Right forelimb (tissue), 1 donor: ENCODE measurements at places on chromosomes 5 and 9.

GRCh38 chr9:7451062-7451461 lies 348.5 kb downstream of the DMAC1 start:
- DNase-seq: no peak

- no peak for DNase-seq
Observed at GRCh38 chr9:69019808-69020207, 5.9 kb upstream of the PRKACG start.

GRCh38 chr5:171703146-171703545 lies 82.5 kb upstream of the SMIM23 start:
- DNase-seq: no peak

GRCh38 chr9:84751921-84752320 lies 82.4 kb downstream of the NTRK2 start:
- DNase-seq: no peak

DNA sequence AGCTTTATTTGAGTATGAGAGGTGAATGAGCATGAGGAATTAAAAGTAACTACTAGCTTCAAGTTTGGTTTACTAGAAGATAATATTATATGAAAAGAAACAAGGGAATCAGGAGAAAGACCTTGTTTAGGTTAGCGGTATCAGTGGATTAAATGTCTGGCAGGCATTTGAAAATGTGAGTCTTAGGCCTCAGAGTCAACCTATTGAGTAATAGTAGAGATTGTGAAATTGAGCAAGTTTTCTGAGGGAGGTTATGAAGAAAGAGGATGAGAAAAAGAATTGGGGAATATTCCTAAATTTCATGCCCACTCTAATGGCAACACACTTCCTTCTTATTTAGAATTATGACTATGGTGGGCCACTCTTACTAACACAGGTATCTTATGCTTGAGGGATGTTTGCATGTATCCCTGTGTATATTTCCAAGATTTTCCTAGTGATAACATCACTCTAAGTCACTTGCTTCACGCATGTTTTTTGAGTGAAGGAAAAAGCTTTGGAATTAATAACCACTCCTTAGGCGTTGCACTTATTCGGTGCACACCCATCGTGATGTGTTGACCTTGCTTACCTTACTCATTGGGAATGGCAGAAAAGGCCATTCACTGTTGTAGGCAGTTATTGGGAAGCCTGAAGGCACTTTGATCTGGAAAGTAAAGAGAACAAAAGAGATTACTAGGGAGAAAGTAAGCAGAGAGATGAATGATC lies 8.2 kb upstream of the ELL2 start:
- DNase-seq: no peak

- DNase-seq: peak; percentile 59
Observed at GRCh38 chr9:125433461-125434011, 171.9 kb downstream of the GAPVD1 start.

- peak; percentile 77 for DNase-seq
Observed at GRCh38 chr5:151742870-151743294, 15.5 kb downstream of the ATOX1 start.

GRCh38 chr5:175728885-175729828 lies 71.3 kb downstream of the HRH2 start:
- no peak for DNase-seq

GRCh38 chr5:155605920-155606319 lies 592.4 kb downstream of the KIF4B start:
- no peak for DNase-seq

DNA sequence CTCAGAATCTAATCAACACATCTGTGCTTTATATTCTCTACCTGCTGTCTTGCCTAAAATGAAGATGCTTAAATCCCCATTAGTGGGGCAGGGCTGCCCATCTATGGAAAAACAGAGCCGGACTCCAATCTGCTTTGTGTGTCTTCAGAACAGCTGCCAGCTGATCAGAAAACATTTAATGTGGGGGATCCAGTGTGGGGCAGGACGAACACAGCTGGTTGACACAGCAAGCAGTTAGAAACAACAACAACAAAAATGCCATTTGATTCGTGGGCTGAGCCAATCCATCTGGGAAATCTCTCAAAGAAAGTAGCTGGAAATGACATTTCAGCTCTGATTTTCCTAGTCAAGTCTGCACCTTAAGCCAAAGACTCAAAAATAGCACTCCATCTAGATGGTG lies 99.8 kb downstream of the PPP2R2B start:
- no peak for DNase-seq

DNA sequence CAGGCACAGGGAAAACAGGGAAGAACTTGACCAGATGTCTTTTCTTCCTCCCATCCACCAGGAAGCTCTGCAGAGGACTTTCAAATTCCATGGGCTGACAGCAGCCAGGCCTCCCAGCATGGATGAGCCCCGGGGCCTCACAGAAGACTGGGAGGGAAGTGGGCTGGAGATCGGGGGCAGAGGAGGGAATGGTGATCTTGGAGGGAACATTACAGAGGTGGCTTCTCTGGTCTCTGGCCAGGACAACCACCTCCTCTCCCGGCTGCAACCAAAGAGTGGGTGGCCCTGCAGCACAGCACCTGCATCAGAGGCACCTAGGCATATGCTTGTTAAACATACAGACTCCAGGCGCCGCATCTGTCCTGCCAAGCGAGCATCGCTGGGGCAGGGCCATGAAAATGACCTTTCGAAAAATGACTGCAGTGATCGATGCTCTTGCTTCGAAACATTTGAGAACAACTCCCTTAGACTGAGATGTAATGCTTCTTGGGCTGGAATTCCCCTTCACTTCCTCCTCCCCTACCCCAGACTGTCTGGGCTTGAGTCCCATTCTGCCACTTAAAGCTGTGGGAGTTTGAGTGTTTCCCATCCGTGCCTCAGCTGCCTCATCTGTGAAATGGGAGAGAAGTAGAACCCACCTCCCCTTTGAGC lies 68.7 kb upstream of the UNC5A start:
- peak; percentile 31 for DNase-seq

- DNase-seq: no peak
Observed at GRCh38 chr9:101167490-101168134, 139.1 kb downstream of the PLPPR1 start.

DNA sequence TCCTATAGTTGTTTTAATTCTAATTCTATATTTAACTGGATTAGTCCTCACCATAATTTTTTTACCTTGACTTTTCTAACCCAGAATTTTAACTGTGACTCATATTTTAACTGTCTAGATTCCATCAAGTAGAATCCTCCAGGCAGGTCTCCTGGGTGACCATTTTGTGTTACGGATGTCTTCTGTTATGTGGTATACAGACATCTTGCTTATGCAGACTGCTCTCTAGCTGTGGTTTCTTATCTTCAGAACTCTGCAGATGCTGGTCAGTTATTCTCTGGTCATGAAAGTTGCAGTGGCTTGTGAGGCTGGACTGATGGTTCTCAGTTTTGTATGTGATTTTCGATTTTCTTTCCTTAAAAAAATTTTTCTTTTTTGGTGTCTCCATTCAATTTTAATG lies 139.4 kb downstream of the ATG10 start:
- no peak for DNase-seq

DNA sequence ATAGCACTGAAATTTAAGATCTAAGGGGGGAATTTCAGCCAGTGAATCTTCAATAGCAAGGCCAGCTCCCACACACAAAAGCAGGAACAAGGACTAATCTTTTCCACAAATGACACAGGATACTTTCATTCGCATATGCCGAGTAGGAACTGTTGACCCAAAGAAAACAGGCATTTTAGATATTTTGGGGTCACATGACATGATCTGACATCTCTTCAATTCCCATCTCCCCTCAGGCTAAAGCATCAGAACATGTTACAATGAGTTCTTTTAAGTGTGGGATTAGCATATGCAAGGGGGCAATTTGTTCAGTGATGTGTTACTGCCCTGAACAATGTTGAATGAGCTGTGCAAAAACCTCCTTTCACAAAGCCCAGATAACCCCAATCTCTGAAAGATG lies 68.2 kb downstream of the TLE1 start:
- no peak for DNase-seq

- DNase-seq: no peak
Observed at GRCh38 chr9:125145425-125145824, 2.1 kb upstream of the SCAI start.

GRCh38 chr9:87602933-87603643 lies 105.4 kb downstream of the DAPK1 start:
- no peak for DNase-seq

DNA sequence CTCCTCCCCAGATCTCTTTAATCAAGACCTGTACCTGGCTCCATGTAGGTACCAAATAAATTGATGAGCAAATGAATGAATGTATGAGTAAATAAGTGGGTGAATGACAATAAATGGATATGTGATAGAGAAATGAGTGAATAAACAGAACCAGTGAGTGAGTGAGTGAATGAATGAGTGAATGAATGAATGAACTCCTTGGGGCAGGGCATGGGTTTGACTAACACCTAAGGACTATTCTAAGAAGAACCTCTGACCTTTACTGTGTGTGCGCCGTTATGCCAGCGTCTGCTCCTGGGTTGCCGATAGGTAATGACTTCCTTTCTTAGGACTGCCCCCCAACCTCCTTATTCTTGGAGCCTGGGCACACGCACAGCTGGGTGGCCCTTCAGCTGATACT lies 1.8 kb upstream of the RPL26L1 start:
- DNase-seq: no peak

DNA sequence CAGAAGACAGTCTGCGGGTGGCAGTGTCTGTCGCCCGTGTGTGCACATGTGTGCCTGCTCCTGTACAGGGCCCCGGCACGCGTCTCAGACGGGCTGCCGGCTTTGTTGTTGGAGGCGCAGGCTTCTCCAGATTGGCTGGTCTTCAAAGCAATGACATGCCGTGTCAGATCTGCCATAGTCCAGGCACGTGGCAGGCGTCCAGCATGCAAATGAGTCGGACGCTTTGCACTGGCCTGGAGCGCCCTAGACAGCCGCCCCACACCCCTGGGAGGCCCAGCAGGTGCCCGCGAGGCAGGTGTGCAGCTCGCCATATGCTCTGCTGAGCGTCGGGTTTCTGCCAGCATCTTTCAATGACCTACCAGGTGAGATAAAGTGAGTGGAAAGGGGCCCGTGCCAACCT lies 71.5 kb downstream of the GADD45G start:
- DNase-seq: no peak

DNA sequence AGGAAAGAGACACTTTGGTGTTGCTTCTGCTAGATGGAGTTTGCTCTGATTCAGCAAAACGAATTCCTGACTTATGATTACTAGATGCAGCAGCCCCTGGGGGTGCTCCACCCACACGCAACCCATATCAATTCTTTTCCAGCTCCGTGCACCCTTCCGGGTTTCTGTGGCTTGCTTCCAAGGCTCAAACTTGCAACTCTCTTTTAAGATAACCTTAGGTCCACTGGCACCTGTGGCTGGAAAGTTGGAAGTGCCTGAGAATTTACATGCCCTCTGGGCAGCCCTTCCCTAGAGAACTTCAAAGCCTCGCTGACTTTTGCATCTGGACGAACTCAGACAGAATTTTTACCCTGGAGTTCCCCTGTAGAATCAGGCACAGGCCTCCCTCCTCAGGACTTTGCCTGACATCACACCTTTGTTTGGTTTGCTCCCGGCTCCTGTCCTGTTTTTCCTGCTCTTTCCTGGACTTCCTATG lies 224.9 kb downstream of the SNX18 start:
- DNase-seq: no peak

DNA sequence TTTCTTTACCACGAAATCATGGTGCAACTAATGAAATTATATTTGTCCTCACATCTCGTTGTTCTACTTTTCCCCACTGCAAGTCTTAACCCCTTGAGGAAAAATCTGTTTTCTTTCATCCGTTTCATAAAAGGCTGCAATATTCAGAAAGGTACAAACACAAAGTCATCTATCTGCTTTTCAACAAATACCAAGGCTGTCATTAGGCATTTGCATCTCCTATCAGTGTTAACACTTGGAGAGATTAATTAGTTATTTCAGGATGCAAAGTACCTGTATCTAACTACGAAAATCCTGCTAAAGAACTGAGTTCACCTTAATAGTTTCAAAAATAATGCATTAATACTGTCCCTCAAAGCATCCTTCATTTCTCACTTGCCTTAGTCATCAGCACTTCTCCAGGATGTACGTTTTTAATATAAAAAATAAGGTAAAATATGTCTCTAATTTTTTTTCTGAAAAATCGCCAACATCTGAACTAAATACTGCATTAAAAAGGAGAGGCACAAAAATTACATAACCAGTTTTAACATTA lies 1.8 kb downstream of the ARRDC3 start:
- no peak for DNase-seq

GRCh38 chr9:105333076-105333475 lies 88.6 kb downstream of the SLC44A1 start:
- DNase-seq: no peak

DNA sequence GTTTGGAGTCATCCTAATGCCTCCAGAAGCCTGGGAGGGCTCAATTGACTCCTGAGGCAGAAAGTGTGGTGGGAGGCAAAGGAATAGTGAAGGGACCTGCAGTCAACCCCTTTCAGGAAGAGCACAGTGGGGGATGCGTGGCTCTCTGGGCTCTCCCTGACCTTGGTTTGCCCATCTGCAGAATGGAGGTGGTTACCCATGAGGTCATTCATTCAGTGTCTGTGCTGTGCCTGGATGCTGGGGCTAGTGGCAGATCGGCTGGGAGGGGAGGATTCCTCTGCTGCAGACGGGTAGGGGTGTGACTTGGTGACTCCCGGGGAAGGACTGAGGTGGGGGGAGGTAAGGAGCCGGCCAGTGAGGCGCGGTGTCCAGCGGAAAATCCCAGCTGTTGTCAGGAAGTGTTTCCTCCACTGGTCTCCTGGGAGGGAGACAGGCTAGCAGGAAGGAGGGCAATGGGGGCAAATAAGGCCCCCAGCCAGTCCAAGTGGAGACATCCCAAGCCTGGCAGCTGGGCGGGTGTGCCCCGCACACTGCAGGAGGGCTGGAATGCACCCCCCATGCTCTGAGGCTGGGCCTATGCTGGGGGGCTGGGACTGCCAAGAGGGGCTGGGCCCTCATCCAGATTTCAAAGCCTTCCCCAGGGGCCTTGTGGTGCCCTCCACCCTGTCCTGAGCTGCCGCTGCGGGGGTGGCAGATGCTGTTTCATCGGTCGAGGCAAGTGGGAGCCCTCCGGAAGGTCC lies 10.9 kb downstream of the CXXC5 start:
- DNase-seq: no peak

DNA sequence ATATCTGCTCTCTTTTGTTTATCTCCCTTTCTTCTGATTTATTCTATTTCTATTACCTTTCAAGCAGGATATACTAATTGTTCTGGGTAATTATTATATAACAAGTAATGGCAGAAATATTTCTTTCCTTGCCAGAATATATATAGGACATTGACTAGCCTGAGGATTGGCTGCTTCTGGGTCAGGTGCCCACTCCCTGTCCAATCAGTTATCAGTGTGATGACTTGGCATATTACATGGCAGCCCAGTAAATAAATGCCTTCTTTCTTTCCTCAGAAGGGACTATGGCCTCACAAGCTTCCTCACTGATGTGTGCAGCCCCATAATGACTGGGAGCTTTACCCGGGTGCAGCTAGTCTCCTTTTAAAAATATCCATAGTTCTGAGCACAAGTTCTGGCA lies 301.1 kb downstream of the EFNA5 start:
- no peak for DNase-seq

- no peak for DNase-seq
Observed at GRCh38 chr5:159854916-159855315, 61.4 kb upstream of the ADRA1B start.

GRCh38 chr9:137511758-137512463 lies 38.3 kb downstream of the PNPLA7 start:
- no peak for DNase-seq
